Temporal lobe (tissue), 4 donors: ENCODE measurements at places on chromosomes 1 and 21. TPM values are rescaled to one million over a fixed set of nuclear protein-coding genes. Genes with fewer than 3 reads are reported as not detected.

S100A11 gene
- total RNA-seq, result 1.2 TPM

LCE3D gene
- not detected for total RNA-seq

DPT gene
- 0.49 TPM for total RNA-seq

COL8A2 gene
- 0.98 TPM for total RNA-seq

NBPF20 gene
- total RNA-seq, result 4.7 TPM

NADK gene
- total RNA-seq, result 25.1 TPM

MAP3K21 gene
- total RNA-seq, result 3.2 TPM

PCP4L1 gene
- 3.0 TPM for total RNA-seq

HHIPL2 gene
- 0.25 TPM for total RNA-seq

LIPI gene
- total RNA-seq, result not detected

LAX1 gene
- not detected for total RNA-seq

ADAM30 gene
- total RNA-seq, result not detected

CGN gene
- total RNA-seq, result 1.7 TPM

ANXA9 gene
- not detected for total RNA-seq

HNRNPCL4 gene
- not detected for total RNA-seq

PYHIN1 gene
- 0.25 TPM for total RNA-seq

AMY1B gene
- total RNA-seq, result not detected

HSF2BP gene
- 2.2 TPM for total RNA-seq

LCE2A gene
- not detected for total RNA-seq

S100A8 gene
- 7.1 TPM for total RNA-seq

MAP1LC3C gene
- 0.25 TPM for total RNA-seq

PHLDA3 gene
- 7.1 TPM for total RNA-seq

TMEM61 gene
- not detected for total RNA-seq

S100A14 gene
- 0.25 TPM for total RNA-seq

AIRE gene
- total RNA-seq, result under 0.01 TPM

KLHDC9 gene
- 3.4 TPM for total RNA-seq

H6PD gene
- 6.4 TPM for total RNA-seq

BEND5 gene
- total RNA-seq, result 12.0 TPM

F3 gene
- 31.2 TPM for total RNA-seq

BCAN gene
- total RNA-seq, result 98.8 TPM

SH3D21 gene
- 1.7 TPM for total RNA-seq

RUNX3 gene
- under 0.01 TPM for total RNA-seq

UAP1 gene
- total RNA-seq, result 30.0 TPM

EXO5 gene
- 18.2 TPM for total RNA-seq

TAF1A gene
- 20.7 TPM for total RNA-seq

PRKCZ gene
- 53.1 TPM for total RNA-seq

FAM43B gene
- 0.74 TPM for total RNA-seq

FTCD gene
- total RNA-seq, result 0.98 TPM

HFM1 gene
- total RNA-seq, result 33.9 TPM

WDR64 gene
- total RNA-seq, result not detected

CDK18 gene
- 1.2 TPM for total RNA-seq

CYP4A11 gene
- under 0.01 TPM for total RNA-seq

APCS gene
- total RNA-seq, result not detected

NBPF11 gene
- total RNA-seq, result 9.3 TPM

NPHS2 gene
- not detected for total RNA-seq

KCND3 gene
- total RNA-seq, result 13.0 TPM
